Motor neuron (in vitro differentiated cells): ENCODE measurements at places on chromosomes 1 and 21.

DNA sequence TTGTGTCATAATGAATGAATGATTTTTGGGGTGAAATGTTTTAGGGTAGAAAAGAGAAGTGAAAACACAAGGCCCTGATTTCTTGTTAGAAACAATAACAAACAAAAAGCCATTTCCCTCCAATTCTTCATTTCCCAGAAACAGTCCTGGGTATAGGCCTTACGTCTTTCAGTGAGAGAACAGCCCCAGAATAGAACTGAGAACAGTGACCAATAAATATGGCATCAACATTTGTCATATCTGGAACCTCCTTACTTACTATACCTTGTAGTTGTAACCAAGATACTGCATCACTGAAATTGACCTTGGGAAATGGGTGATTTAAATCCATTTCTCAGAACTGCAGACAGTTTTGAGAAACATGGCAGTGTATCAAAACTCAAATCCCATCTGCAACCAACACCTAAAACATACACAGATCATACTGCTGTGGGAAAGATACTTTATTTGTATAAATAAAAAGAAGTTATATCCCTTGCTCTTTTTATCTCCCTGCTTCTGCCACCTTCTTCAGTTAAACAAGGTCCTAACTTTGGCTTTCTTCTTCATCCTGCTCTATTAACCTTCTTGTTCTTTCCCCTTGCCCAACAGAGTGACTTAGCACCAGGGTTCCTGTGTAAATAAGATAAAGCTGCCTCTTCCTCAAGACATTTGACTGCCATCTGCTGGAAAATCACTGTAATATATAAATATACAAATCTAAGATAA is 19.5 kb downstream of the XKR8 start:
- ATAC-seq = peak; percentile 37

GRCh38 chr1:110017792-110018191 is 16.6 kb upstream of the STRIP1 start:
- ATAC-seq = no peak

GRCh38 chr1:116365857-116366256 is 7.2 kb upstream of the ATP1A1 start:
- ATAC-seq = no peak

DNA sequence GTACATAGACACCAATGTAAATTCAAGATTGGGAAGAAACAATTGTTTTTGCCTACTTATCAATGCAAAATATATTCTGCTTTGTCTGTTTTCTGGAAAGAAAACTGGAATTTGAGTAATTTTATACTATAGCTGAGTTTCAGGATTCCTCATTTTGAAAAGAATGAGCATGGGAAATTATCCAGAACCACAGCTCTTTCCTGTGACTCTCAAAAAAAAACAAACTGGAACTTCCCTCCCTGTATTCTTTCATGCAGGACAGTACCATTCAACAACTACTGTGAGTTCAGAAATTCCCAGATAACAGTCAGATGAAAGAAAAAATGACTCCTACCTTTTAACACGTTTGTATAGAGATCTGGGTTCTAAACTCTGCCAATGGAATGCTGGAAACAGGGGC is 372.4 kb downstream of the TGFB2 start:
- ATAC-seq = no peak

DNA sequence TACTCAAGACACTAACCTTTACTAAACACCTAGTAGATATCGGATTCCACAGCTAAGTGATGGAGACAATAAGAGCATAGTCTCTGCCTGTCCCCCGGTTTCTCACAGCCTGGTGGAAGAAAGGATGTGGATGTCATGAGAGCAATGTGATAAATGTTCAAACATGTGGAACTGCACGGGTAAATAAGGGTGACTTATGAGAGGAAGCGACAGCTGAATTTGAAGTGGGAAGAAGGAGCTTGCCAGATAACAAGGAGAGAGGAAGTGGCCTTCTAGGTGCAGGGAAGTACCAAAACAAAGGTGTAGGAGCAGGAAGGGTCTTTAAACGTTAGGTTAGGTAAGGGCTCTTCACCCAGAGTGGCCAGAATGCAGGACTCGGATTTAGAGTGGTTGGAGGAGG is 178.6 kb upstream of the NRIP1 start:
- no peak for ATAC-seq

DNA sequence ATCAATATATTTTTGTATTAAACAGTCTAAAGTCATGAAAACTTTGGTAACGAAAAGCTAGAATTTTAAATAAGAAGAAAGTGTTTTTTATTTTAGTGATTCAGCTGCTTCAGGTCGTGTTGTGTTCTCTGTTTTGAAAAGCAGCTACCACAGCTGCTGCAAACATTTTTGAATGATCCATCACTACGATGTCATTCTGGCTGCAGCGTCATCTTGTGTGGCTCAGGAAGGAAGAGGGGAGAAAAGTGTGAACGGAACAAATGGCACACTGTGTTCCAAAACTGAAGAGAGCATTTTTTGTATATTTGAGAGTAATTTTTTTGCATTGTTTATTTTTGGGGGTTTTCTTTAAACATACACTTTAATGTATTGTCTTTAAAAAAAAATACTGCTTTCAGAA is 323.0 kb upstream of the ADGRL2 start:
- no peak for ATAC-seq

DNA sequence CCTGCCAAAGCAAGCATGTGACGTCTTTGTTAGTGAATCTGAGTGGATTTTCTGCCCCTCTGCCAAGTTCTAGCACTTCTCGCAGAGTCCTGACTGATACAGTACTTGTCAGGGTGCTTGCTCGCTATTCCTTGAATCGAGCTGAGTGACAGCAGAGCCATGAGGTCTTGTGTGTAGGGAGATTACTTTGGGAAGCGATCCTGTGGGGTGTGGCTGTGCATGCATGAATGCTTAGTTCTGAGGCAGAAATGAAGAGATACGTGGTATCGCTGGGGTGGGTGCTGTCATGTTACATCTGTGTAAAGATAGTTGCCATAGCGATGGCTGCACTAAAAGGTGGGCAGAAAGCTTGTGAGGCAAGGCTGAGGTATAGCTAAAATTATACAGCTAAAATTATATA is 19.3 kb upstream of the DNAJC28 start:
- ATAC-seq = no peak

DNA sequence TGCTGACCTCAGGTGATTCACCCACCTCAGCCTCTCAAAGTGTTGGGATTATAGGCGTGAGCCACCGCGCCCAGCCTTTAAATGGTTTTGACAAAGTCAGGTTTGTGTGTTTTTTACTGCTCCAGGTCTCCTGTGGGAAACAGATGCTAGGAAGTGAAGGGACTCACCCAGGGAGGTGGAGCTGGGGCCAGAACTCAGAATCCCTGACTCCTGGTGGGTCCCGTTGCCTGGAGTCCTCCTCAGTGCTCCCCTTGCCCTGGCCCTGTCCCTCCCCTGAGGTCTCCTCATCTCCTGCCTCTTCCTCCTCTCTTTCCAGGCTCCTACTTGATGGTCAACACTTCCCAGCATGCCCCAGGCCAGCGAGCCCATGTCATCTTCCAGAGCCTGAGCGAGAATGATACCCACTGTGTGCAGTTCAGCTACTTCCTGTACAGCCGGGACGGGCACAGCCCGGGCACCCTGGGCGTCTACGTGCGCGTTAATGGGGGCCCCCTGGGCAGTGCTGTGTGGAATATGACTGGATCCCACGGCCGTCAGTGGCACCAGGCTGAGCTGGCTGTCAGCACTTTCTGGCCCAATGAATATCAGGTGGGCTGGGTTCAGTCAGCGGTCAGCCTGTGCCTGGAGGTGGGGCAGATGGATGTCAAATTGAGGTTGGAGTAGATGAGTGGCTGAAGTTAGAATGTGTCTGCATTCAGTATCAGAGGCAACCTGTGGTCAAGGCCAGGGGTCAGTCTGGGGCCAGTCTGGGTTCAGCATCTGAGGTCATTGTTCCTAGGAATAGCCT is 22.1 kb downstream of the PTPRU start:
- ATAC-seq = no peak

- no peak for ATAC-seq
Measured at GRCh38 chr1:64318428-64318827, 115.0 kb downstream of the UBE2U start.

DNA sequence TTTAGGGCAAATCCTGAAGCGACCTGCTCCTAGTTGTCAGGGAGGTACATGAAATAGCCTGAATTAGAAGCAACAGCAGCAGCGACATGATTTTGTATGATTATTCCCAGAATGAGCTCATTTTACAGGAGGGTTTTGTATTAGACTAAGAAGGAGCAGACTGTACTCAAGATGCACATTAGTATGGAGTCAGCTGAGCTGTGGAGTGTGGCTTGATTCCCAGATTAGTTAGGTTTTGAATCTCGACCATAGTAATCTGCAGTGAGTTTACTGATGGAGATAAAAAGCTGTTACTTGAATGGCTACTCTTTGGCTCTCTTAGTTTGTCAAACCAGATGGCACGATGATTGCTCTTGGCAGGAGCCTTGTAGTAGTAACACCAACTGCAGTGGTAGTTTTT is 143.1 kb downstream of the PHTF1 start:
- no peak for ATAC-seq

DNA sequence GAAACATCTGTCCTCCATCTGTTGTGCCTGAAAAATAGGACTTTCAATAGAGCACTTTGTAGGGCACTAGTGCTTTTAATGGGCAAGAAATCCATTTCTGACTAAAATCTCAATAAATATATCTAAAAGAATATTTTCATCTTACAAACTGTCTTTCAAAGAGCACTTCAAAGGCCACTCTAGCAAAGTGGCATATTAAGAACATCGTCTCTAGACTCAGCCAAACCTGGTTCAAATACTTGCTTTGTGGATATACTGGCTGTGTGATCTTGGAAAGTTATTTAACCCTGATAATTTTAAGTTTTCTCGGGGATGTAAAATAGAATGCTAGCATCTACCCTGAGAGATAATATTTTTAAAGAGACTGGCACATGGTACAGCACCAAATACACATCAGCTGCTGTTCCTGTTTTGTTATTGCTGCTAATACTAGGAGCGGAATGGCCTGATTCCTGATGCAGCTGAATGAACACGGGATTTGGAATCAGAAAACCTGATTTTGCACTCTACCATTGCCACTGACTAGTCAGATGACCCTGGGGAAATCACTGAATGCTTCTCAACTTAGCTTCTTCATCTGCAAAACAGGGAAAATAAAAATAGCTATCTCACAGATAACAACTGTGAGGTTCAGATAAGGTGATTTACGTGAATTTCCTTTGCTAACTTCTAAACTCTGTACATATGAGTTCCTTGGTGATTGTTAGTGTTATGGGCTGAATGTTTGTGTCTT is 25.2 kb upstream of the LRRC8C start:
- ATAC-seq = no peak

GRCh38 chr1:90781534-90781933 is 64.4 kb upstream of the BARHL2 start:
- no peak for ATAC-seq

DNA sequence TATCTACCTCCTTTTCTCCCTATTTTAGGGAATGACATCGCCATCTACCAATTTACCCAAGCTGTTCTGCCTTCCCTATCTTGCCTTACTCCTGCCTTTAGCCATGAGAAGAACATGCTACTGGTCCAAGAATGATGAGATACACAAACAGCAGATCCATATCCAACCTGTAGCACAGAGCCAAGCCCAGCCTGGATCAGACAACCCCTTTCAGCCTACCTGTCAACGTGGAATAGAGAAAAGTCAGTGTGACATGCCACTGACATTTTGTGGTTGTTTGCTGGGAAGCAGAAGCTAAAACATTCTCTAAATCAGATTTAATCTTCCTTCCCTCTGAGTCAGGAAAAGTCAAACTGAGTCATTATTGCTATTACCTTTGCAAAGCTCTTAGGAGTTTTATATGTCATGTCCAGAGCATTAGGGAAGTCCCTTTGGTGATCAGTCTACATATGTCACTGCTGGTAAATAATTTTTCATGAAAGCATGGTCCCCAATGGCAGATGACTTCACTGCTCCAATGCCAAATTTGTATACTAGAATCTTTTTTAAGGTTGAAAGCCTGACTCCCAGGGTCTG is 143.1 kb downstream of the TPR start:
- ATAC-seq = no peak

DNA sequence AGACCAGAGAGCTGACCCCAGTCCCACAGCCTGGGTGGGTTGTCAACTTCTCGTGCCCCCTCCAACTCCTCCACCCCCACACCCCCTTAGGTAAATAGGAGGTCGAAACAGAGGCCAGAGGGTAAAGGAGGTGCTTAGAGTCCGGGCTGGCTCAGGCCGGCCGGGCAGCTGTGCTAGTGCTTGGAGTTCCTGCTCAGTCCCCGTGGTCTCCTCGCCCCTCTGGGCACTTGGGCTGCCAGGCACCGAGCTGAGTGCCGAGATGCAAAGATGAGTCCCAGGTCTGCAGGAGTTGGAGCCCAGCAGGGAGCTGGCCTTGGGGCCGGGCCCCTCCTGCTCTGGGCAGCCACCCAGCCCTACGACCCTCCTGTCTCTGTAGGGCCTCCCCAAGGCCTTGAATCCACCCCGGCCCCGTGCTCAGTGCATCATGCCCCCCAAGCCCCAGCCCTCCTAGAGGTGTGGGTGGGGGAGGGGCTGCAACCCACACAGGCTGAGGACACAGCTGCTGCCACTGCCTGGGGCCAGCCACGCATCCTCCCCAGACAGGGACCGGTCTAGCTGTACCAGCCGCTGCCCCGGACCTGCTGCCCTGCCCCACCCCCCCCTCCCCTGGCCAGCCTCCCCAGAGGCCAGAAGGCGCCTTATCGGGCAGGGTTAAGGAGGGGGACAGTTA is 1.9 kb downstream of the SMIM1 start:
- ATAC-seq = peak; percentile 4

DNA sequence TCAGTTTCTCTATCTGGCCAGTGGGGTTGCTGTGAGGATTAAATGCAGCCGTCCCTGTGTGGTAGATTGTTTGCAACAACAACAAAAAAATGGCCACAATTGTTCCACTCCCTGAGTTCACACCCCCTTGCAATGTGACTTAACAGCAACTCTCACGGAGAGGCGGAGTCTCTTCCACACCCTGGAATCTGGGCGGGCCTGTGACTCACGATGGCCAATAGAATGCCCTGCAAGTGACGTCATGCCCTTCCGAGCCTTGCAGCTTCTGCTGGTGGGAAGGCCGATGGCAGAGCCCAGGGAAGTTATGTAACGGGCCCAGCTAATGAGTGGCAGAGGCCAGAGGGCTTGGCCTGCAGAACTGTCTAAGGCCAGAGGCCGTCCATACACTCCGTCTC is 87.9 kb downstream of the RIPK4 start:
- ATAC-seq = peak; percentile 98

DNA sequence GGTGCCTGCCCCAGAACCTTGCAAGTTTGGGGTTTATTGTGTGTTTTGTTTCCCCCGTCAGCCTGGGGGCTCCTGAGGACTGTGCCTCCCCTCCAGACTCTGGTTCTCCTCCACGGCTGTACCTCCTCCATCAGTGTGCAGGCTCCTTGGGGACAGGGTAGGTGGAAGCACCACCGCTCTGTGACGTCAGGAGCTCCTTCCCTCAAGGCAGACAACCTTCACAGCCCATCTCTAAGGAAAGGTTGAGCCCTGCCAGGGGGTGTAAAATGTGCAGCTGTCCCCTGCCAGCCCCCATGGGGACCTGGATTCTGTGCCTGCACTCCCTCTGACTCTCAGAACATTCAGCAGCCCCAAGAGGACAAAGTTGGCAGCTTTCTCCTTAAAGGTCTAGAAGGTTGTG is 465 bp upstream of the HSPB7 start:
- ATAC-seq = peak; percentile 5

- ATAC-seq = no peak
Measured at GRCh38 chr1:106571109-106571508, 485.4 kb upstream of the PRMT6 start.
